ENCODE measurements at places on chromosomes 5 and 9.

DNA sequence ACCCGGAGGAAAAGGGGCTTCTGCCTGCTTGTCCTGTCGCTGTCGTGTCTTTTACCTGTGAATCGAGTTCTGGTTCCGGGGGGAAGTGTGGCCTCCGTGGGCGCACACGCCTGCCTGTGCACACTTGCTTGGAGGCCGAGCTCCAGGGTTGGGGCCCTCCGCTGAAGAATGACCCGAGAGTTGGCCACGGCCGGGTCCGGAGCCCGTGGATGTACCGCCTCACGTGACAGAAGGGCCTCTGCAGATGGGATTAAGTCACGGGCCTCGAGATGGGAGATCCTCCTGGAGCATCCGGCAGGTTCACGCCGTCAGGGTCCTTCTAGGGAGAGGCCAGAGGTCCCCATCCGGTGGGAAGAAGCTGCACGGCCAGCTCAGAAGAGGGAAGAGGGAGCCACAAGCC is 81.0 kb downstream of the KCNT1 start:
- DNase-seq: no peak

GRCh38 chr9:90070931-90071660 is 466.3 kb downstream of the GADD45G start:
- DNase-seq: no peak

DNA sequence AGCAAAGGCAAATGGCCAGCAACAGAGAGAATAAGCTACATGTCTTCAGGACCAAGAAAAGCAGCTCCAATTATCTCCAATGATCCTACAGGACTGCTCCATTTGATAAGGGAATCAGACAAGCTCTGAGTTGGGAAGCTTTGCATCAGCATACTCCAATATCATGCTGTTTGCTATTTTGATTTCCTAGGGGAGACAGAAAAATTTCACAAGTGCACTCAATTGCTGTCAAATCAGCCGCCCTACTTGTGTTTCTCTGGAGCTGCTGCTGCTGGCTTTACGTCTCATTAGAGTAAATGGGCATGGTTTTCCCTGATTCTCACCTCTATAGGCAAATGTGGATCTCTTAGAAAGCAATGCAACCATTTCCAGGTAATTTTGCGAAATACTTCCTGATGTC is 201.7 kb downstream of the PRELID2 start:
- no peak for DNase-seq

- no peak for DNase-seq
These were observed 4.1 kb downstream of the PTGS1 start for GRCh38 chr9:122374885-122375420.

GRCh38 chr5:113325054-113325453 is 109.7 kb downstream of the TSSK1B start:
- DNase-seq: no peak

DNA sequence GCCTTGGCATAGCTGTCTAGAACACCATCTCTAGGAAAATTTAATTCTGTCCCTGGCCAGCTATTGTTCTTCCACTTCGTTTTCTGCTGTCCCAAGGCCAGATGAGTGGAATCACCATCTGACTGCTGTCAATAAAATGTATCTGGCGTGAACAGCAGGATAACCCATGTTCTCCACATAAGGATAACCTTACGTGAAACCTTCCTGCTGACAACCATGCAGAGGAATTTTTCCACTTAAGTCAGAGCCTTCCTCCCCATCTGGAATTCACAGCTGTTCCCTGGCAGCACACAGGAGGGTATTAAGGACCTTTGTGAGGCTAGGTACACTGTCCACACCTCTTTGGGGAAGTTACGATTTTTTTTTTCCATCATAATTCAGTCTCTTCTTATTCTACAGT is 28.6 kb downstream of the RNF44 start:
- no peak for DNase-seq

GRCh38 chr9:74001382-74001781 is 495.8 kb upstream of the RORB start:
- no peak for DNase-seq

- DNase-seq: no peak
These were observed 15.7 kb downstream of the MTRR start for GRCh38 chr5:7884491-7885267.

DNA sequence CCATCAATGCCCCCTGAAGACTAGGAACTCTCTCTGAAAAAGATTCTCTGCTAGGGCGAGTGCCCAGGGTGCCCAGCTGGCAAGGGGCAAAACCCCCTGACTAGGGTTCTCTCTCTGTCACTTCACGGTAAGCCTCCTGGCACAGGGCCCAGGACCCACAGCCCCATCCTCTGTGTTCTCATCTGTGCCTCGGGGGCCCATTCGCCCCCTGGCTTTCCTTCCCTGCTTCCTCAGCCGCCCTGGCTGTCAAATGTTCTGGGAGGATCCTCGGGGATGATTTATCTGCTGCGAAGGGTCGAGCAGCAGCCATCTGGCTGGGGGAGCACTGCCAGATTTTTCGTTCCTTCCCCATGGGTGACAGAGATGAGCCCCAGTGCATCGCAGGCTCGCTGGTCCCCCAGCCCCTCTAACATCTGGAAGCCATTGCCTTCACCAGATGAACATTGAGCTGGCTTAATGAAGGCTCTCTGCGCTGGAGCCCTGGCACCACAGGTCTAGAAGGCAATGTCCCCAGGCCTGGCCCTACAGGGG is 24.2 kb downstream of the HMCN2 start:
- no peak for DNase-seq

DNA sequence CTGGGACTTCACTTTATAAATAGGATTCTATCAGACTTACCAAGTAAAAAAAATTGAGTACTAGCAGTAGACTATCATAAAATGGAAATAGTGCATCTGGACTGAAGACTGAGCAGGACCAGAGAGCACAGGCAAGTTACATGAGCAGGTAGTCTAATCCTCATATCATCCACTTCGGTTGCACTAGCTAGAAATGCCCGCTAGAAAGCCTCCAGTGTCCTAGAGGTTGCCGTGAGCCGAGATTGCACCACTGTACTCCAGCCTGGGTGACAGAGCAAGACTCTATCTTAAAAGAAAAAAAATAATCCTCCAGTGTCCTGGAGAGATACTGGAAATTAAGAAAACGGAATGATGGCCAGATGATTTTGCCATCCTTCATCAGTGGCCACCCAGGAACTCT is 20.0 kb downstream of the C5orf47 start:
- no peak for DNase-seq

DNA sequence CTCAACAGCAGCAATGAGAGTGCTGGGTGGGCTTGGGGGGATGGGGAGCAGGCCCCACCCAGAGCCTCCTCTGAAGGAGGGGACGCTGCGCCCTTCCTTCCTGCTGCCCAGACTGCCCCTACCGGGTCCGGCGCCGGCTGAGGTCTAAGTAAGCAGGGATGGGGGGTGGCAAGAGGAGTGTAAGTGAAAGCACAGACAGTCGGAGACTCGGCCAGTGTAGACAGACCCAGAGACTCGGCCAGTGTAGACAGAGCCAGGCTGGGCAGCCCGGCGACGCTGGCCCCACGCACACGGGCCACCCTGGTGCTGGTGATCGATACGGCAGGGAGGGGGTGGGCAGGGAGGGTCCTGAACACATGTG is 7.4 kb upstream of the ENTPD8 start:
- no peak for DNase-seq

GRCh38 chr5:126799780-126800179 is 22.8 kb downstream of the LMNB1 start:
- no peak for DNase-seq

DNA sequence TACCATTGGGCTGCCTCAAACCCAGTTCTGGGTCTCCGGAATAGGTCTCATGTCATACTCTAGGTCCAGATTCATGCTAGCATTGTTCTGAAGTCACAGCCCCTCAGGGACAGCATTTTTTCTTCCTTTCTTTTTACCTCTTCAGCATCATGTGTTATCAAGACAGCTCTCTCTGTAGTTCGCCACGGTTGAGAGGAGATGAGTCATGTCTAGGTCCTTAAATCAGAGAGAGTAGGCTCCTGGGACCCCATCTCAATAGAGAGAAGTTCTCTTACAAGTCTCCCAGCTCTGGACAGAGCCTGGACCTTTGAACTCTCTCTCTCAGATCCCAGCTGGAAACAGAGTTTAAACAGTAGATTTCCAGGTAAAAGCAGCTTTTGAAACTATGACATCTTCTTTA is 332.4 kb upstream of the CD180 start:
- DNase-seq: no peak

GRCh38 chr5:113215401-113216060 is 219.3 kb downstream of the TSSK1B start:
- DNase-seq: no peak

All from activated T-helper 1 cell treated with anti-CD3 and anti-CD28 coated beads, Interleukin-2, amount 50 U/mL, for 16 hours (primary cell).